Dermis microvascular lymphatic vessel endothelial cell (primary cell): ENCODE measurements at places on chromosomes 2 and 18. TPM values are rescaled to one million over a fixed set of nuclear protein-coding genes. Genes with fewer than 3 reads are reported as not detected.

DNA sequence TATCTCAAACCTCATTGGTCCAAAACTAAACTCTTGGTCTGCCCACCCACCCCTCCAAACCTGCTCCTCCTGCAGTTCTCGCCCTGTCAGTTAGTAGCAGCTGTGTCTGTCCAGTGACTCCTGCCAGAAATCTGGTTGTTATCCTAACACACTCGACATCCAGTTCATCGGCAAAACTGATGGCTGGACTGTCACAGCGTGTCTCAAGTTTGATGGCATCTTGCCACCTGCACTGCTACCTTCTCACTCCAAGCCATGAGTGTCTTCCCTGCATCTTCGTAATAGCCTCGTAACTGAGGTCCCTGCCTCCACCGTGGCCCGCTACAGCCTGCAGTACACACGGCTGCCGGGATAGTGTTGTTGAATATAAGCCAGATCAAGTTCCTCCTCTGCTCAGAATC, 470.1 kb upstream of the RAB12 start:
- DNase-seq: no peak

- DNase-seq: no peak
These were observed 850.4 kb upstream of the FSHR start for GRCh38 chr2:50004667-50005066.

DNA sequence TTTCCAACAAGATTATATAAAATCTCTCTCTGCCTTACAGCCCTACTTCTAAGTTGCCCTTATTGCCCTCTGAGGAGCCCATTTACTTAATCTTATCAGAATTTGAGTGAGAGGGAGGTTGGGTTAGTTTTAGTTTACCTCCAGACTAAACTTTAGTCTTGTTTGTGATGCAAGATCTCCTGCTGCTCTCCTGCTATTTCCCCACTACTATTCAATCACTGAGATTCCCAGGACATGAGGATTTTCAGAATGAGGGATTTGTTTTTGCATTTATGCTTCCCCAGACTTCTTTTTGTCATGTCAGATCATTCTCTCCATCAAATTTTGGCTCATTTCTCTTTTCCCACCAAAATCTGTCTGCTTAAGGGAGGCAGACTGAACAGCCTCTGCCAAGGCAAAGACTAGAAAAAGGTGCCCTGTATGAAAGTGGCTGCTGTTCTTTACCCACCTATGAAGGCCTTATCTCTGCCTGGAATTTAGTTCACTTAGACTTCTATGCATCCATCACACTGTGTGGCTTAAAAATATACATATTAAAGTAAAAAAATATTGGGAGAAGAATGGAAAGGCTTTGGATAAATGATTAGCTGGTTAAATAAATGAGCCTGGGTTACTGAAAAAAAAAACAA, 401.3 kb downstream of the PID1 start:
- DNase-seq: no peak

DNA sequence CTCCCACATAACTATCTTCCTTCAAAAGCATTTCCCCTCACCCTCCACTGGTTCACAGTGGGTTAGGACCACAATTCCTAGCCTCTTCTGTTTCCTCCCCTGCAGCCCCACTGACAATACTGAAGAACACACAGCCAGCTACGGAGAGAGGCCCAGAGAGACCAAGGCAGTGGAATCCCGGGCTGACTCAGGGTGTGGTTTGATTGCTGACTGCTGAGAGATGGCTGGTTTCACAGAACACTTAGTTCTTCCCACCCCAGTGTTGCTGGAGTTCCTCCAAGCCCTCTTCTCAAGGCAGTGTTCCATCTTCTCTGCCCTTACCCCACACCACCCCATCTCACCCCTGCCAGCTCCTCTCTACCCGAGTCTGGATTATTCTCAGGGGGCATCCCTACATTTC, 43.3 kb upstream of the ZFP36L2 start:
- no peak for DNase-seq

GRCh38 chr2:187890690-187891089, 336.5 kb upstream of the TFPI start:
- no peak for DNase-seq

BMP10 gene
- total RNA-seq: not detected in 2 replicates
